Activated CD4-positive, alpha-beta T cell treated with anti-CD3 and anti-CD28 coated beads, Interleukin-2, amount 10 ng/mL, durations not matched to agents 24 days and 14 days (primary cell): ENCODE measurements at places on chromosomes 5 and 9. TPM values are rescaled to one million over a fixed set of nuclear protein-coding genes. Genes with fewer than 3 reads are reported as not detected.

RECK gene
- 3.9 and 4.3 TPM in 2 replicates for total RNA-seq

GFI1B gene
- total RNA-seq: not detected in 2 replicates

GRCh38 chr5:109704282-109704952 lies 14.7 kb downstream of the MAN2A1 start:
- H3K27ac ChIP-seq: no peak overlapping the region
- H3K36me3 ChIP-seq: peaks cover 29% of the 10 kb centered on the region
- DNase-seq: no peak
- H3K4me1 ChIP-seq: peaks cover 25% of the 10 kb centered on the region

DNA sequence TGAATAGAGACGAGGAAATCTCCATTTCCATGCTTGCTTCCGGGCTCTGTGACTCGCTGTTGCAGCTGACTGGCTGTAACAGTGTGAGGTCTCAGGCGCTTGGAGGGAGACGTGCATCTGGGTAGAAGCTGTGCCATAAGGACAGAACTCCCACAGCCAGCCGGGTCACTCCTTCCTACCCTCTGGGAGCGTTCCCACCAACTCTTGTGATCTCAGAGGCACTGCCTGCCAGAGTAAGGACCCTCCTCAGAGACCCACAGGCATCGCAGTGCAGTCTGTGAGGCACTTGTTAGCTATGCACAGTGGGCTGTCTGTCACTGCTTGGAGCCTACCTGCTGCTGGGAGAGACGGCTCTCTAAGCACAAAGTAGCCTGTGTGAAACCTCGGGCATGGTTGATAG lies 203.4 kb upstream of the SEMA6A start:
- H3K4me1 ChIP-seq: no peaks in the 10 kb centered on the region
- no peaks in the 10 kb centered on the region for H3K36me3 ChIP-seq
- H3K4me3 ChIP-seq: no peak overlapping the region
- peaks cover 3% of the 10 kb centered on the region for H3K27me3 ChIP-seq

GRCh38 chr5:60356745-60357144 lies 343.2 kb downstream of the DEPDC1B start:
- H3K27ac ChIP-seq: no peak overlapping the region
- no peaks in the 10 kb centered on the region for H3K4me1 ChIP-seq
- no peaks in the 10 kb centered on the region for H3K27me3 ChIP-seq
- no peak overlapping the region for H3K4me3 ChIP-seq
- no peaks in the 10 kb centered on the region for H3K36me3 ChIP-seq
- no peak for DNase-seq

- DNase-seq: peak; percentile 45
- no peak overlapping the region for H3K27ac ChIP-seq
- H3K36me3 ChIP-seq: peaks cover 65% of the 10 kb centered on the region
- no peaks in the 10 kb centered on the region for H3K27me3 ChIP-seq
- H3K4me1 ChIP-seq: peaks cover 17% of the 10 kb centered on the region
Measured at GRCh38 chr9:73162987-73163768, 11.5 kb downstream of the ANXA1 start.

DNA sequence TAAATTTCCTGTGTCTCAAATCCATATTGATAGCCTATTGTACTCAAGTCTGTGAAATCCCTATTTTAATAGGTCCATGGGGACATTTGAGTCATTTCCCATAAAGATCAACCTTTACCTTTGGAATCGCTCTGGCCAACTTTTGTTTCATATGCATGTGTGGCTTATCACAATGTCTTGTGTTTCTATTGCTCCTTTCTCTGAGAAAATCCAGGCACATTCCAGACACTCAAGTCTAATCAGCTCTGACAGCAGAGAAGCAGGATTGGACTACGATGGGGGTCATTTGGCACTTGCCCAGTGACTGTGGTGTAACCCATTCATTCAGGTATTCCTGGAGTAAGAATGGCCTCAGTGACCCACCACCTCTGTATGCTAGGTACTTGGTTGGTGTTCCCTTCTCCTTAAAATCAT lies 48.4 kb downstream of the ACTBL2 start:
- peaks cover 2% of the 10 kb centered on the region for H3K27me3 ChIP-seq
- no peak for DNase-seq
- no peak overlapping the region for H3K4me3 ChIP-seq
- H3K36me3 ChIP-seq: no peaks in the 10 kb centered on the region
